ENCODE measurements at places on chromosomes 4 and X.

DNA sequence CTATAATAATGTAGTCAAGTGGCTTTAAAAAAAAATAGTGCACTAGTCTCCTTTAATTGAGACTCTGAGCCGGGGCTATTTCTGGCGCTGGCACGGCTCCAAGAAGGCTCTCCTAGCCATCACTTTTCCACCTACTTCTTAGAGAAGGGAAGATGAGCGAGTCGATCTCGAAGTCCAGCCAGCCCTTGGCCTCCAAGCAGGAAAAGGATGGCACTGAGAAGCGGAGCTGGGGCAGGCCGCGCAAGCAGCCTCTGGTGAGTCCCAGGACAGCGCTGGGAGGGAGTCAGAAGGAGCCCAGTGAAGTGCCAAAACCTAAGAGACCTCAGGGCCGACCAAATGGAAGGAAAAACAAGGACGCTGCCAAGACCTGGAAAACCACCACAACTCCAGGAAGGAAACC lies 531.9 kb downstream of the MAGEB5 start:
- no peak overlapping the region for H3K4me3 ChIP-seq
- peak; percentile 2 for DNase-seq
- no peak overlapping the region for H3K27ac ChIP-seq
- H3K27me3 ChIP-seq: no peaks in the 10 kb centered on the region

- H3K36me3 ChIP-seq: no peaks in the 10 kb centered on the region
- H3K4me1 ChIP-seq: no peaks in the 10 kb centered on the region
- H3K4me3 ChIP-seq: no peak overlapping the region
- no peak overlapping the region for H3K27ac ChIP-seq
- no peaks in the 10 kb centered on the region for H3K27me3 ChIP-seq
These were observed 34.0 kb upstream of the RNF128 start for GRCh38 chrX:106692425-106693065.

- H3K36me3 ChIP-seq: no peaks in the 10 kb centered on the region
- H3K27me3 ChIP-seq: no peaks in the 10 kb centered on the region
- peaks cover 13% of the 10 kb centered on the region for H3K4me1 ChIP-seq
- H3K4me3 ChIP-seq: no peak overlapping the region
These were observed 102.5 kb upstream of the MID1 start for GRCh38 chrX:10722851-10723250.

DNA sequence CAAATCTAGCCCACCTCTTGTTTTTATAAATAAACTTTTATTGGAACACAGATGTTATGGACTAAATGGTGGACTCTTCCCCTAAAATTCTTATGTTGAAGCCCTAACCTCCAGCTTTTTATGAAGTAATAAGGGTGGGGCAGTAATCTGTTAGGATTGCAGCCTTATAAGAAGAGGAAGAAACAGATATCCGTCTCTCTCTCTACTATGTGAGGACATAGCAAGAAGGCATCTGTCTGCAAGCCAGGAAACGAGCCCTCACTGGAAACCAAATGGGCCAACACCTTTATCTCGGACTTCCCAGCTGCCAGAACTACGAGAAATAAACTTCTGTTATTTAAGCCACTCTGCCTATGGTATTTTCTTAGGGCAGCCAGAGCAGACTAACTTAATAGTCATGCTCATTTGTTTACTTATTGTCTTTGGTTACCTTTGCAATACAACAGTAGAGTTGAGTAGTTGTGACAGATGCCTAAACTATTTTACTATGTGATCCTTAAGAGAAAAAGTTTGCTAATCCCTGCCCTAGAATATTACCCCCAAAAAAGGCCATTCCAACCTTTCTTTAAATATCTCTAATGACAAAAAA lies 67.4 kb downstream of the MANBA start:
- no peaks in the 10 kb centered on the region for H3K36me3 ChIP-seq
- H3K27ac ChIP-seq: no peak overlapping the region
- H3K27me3 ChIP-seq: no peaks in the 10 kb centered on the region
- DNase-seq: no peak
- H3K4me1 ChIP-seq: peaks cover 10% of the 10 kb centered on the region
- no peak overlapping the region for H3K4me3 ChIP-seq

DNA sequence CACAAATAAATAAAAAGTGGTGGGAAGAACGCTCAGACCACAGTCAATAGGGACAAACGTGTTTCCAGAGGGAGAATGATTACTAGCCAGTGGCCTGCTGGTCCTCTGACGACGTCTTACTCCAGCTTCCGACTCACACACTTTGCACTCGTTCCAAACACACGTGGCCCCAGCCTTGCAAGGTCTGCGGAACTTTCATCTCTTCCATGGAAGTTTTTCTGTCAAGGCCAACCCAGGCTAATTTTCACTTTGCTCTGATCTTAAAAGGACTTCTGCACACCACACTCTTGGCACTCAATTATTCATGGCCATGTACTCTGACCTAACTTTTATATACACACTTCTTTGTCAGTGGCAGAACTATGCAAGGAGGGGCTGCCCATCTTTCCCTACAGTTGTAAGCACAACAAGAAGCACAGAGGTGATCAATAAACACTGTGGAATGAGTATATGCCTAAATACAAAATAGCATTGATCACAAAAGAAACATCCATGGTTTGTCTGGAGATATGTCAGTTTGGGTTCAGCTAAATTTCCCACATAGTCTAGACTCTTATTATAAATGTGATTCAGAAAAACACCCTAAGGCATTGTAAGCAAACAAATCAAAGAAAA lies 69.4 kb downstream of the STX18 start:
- no peaks in the 10 kb centered on the region for H3K27me3 ChIP-seq
- DNase-seq: no peak
- H3K36me3 ChIP-seq: peaks cover 4% of the 10 kb centered on the region
- no peaks in the 10 kb centered on the region for H3K4me1 ChIP-seq

DNA sequence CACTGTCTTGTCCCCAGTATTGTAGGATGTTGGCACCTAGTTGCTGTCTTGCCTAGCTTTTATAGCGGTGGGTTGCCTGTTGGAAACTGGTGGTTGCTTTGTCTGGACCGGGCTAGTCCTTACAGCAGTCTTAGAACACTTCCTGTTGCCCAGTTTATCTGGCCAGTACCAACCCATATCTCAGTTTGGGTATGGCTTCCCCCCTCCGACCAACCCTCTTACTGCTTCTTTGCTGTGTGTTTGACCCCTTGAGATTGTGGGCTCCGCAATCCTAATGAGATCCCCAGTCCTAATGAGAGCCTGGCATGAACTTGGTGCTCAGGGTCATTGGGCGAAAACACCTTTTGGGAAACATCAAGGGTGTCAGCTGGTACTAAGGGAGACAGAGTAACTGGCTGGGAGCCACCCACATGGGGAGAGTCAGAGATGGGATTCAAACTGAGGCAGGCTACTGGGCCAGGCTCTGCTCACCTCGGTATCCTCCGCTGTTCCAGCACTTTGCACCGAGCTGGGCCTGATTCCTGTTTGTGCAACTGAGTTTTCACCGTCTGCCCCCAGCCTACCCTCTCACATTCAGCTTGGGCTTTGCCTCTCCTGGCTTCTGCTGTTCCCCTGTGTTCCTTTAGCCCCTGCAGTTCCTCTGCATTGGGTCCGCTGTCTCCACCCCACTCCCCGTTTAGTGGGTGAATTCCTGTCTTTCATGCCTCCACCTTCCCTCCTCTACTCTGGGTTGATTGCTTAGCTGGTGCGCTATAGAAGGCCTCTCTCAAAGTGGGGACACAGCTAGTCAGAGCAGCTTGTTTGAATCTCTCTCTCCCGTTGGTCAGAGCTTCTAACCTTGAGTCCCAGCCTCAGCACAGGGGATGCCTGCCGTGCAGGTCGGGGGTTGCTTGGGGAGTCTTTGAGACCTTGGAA lies 1.6 kb downstream of the TBC1D14 start:
- no peak overlapping the region for H3K4me3 ChIP-seq
- no peak overlapping the region for H3K27ac ChIP-seq
- H3K36me3 ChIP-seq: no peaks in the 10 kb centered on the region
- no peaks in the 10 kb centered on the region for H3K27me3 ChIP-seq
- DNase-seq: no peak

DNA sequence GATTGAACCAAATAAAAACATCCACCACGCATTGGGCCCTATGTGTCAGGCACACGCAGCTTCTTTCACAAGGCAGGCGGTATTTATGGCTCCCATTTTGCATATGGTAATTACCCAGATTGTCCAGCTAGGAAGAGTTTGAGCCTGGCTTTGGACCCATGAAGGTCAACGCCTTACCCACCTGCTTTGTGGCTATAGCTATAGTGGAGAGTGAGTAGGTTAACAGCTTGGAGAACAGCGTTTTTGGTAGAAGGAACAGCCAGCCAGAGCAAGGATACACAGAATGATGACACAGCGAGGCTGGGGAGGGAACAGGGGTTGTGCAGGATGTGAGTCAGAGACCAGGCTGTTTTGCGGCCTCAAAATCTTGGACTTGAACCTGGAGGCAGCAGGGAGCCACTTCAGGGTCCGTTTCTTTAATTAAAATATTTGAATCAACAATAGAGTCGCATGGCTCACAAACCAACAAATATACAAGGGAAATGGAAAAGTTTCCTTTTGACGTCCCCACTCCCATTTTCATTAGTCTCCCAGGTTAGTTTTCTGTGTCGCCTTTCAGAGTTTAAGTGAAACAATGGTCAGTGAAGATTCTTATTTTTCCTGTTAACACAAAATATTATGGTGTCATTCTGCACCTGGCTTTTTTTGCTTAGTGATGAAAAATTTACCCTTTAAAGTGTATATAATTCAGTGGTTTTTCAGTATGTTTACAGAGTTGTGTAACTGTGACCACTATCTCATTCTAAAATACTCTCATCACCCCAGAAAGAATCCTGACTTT lies 118.2 kb upstream of the STX18 start:
- H3K4me1 ChIP-seq: 0 out of 2 replicates have a peak, but pooled peaks cover 3% of the 10 kb centered on the region
- no peaks in the 10 kb centered on the region for H3K36me3 ChIP-seq
- DNase-seq: peak; percentile 11

- peaks cover 6% of the 10 kb centered on the region for H3K4me1 ChIP-seq
- no peak for DNase-seq
- peaks cover 8% of the 10 kb centered on the region for H3K36me3 ChIP-seq
These were observed 151.0 kb downstream of the PALLD start for GRCh38 chr4:168647646-168648375.

DNA sequence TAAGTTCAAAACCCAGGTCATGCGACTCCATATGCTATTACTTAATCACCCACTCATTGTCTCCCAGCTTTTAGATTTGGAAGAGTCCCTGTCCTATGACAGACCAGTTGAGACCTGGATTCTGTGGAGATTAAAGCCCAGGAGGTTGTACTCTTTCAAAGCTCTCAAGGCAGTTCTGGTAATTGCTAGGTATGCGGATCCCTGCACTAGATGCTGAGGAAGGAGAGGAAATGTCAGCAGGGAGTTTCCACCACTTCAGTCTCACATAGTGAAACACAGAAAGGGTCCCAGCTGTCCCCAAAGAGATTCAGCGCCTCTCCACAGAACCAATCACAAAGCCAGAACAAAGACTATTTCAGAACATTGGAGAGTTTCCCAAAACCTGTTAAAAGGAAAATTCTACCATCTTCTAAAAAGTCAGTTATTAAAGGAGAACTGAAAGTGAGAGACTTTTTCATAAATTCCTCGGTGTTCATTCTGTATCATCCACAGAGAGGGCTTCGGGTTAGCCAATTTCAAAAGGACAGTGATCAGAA lies 53.4 kb downstream of the IRF2 start:
- no peak overlapping the region for H3K27ac ChIP-seq
- H3K4me1 ChIP-seq: no peaks in the 10 kb centered on the region
- H3K27me3 ChIP-seq: no peaks in the 10 kb centered on the region

GRCh38 chrX:14964500-14964899 lies 91.3 kb downstream of the MOSPD2 start:
- no peaks in the 10 kb centered on the region for H3K36me3 ChIP-seq
- H3K4me3 ChIP-seq: no peak overlapping the region
- no peak overlapping the region for H3K27ac ChIP-seq
- H3K27me3 ChIP-seq: no peaks in the 10 kb centered on the region
- DNase-seq: no peak
- no peaks in the 10 kb centered on the region for H3K4me1 ChIP-seq

DNA sequence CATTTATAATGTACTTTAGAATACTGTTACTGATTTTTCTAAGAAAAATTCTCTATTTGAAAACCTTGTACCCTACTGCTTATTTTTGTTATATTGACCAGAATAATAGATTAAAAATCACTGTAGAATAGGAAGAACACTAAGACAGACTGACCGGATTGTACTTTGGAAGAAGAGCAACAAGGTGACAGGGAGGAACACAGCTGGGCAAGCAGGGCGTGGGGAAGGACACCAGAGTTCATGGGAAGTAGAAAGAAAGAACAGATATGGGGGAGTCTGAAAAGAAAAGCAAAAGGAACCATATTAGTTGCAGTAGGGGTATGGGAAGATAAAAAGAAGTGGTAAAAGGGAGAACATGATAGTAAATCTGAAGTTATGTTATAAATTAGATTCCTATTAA lies 38.6 kb downstream of the TXK start:
- no peaks in the 10 kb centered on the region for H3K4me1 ChIP-seq
- H3K36me3 ChIP-seq: no peaks in the 10 kb centered on the region
- no peak for DNase-seq
- H3K27me3 ChIP-seq: no peaks in the 10 kb centered on the region
- no peak overlapping the region for H3K27ac ChIP-seq

DNA sequence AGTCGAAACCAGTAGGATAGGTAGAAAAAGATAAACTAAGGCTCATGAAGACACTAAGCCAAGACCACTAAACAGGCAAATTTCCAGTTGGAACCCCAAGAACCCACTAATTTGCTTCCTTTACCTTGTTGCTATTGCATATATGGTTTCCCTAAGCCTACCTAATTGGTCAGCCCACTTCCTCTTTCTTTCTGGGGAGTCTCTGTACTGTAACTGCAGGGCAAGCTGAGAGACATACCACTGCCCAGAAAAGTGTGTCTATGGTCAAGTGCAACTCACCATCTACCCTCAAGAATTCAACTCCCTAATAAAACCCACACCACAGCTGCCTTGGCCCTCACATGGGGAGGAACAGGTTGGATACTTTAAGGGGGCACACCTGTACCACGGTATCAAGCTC lies 28.6 kb downstream of the IDS start:
- H3K4me1 ChIP-seq: no peaks in the 10 kb centered on the region
- H3K36me3 ChIP-seq: no peaks in the 10 kb centered on the region
- H3K27ac ChIP-seq: no peak overlapping the region
- H3K4me3 ChIP-seq: no peak overlapping the region
- no peaks in the 10 kb centered on the region for H3K27me3 ChIP-seq

DNA sequence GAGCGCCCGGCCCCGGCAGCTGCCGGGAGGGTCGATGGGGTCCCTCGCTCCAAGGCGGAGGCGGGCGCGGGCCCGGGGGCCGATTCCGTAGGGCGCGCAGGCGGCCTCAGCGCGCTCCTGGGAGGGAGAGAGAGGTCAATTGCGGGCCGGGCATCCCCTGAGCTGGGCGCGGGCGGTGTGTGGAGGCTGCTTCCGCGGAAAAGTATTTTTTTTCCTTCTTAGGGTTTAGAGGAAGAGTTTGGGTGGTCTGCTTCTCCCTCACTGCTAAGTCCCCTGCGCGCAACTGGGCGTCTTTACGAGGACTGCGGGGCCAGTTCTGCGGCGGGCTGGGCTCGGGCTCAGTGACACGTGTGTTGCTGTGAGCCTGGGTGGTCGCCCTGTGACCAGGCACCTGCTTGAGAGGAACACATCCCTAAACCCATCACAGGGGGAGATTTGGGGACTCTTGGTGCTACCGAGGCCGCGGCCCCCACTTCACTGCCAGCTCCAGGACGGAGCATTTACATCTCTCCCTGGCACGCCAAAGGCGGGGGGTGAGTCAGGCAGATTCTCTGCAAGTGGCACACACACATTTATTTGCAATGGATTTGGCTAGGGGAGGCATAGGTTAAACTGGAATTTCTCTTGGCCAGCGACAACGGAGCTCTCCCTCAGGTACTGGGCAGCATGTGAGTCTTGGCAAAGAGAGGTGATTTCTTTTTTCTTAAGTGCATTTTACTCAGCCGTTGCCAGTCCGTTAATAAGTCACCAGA lies 151.2 kb upstream of the SLC4A4 start:
- peak; percentile 16 for DNase-seq
- peaks cover 18% of the 10 kb centered on the region for H3K27me3 ChIP-seq
- no peaks in the 10 kb centered on the region for H3K4me1 ChIP-seq
- no peak overlapping the region for H3K27ac ChIP-seq
- H3K4me3 ChIP-seq: peak overlapping the region; percentile 65
